Activated T-helper 1 cell treated with anti-CD3 and anti-CD28 coated beads, Interleukin-2, amount 50 U/mL, for 16 hours (primary cell): ENCODE measurements at places on chromosomes 12 and 14.

- no peak for DNase-seq
These were observed 89.1 kb downstream of the LRRK2 start for GRCh38 chr12:40313928-40314327.

GRCh38 chr12:129559776-129560175 is 344.0 kb downstream of the TMEM132D start:
- DNase-seq = no peak

- peak; percentile 56 for DNase-seq
These were observed 820 bp downstream of the BICDL1 start for GRCh38 chr12:119989731-119990381.

- no peak for DNase-seq
These were observed 46.5 kb upstream of the SAV1 start for GRCh38 chr14:50714450-50715073.

DNA sequence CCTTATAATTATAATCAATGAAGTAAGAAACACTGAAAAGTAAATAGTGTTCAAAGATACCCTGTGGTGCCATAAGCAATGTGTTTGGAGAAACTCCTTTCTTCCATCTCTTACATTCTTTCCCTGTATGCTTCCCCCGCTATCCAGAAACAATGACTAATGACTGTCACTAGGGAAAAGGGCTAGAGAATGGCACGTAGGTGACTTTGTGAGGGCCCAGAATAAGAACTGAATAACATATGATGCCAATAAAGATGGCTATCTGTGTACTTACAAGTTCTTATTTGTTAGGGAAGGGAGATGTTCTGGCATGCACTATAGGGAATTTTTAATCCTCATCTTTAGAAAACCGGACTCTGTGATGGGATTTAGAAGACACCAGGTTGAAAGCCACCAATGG is 4.7 kb upstream of the KRT7 start:
- DNase-seq = no peak

- DNase-seq = no peak
These were observed 4.6 kb upstream of the CACNB3 start for GRCh38 chr12:48813465-48814261.

DNA sequence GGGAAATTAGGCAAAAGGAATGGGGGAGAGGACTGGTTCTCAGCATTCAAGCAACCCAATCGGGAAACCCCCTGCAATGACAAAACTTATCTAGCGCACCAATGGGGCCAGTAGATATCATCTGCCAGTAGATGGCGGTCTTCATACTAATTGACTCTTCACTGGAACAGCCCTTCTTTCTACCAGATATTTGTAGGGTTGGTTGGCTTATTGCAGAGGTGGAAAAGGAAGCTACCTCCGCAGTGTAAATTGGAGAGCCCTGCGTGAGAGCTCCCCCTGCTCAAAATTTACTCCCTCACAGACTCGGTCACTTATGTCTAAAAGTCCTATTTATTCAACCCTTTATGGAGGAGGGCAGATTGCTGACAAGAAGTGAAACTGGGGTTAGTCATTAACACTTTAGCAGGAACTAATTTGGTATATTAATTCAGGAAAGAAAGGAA is 166.1 kb upstream of the CCND2 start:
- no peak for DNase-seq

- DNase-seq = no peak
These were observed 241.2 kb upstream of the FKBP4 start for GRCh38 chr12:2553388-2554126.

GRCh38 chr12:84760091-84760865 is 152.3 kb downstream of the SLC6A15 start:
- no peak for DNase-seq

DNA sequence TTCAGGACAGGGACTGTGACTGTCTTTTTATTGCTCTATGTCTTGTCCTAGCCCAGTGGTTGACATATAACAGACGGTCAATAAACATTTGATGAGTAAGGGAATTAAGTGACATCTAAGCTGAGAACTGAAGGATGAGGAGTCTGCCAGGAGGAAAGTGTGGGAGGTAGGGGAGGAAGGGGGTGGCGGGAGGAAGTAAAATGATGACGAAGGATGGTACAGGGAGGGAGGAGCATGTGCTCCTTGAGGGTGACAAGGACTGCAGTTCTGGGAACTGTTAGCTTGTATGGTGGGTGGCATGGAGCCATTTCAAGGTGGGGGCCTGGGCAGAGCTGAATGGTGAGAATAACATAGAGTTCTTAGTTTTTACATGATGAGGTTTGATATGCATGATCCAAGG is 64.4 kb downstream of the RGS6 start:
- DNase-seq = no peak

DNA sequence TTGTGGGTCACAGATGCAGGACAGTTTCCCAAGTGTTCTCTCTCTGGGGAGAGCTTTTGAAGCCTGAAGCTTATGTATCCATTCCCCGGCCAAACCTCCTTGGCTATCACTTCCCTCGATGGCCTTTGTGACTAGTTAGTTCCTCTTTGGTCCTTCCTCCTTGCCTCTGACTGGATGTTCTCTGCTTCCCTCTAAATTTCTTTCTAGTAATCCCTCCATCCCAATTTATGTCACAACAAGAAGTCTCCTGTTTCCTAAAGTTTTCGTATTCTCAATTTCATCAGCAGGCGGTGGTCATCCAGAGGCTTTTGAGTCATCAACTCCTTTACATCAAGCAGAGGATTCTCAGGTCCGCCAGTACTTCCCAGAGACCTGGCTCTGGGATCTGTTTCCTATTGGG is 27.5 kb downstream of the A2ML1 start:
- no peak for DNase-seq

DNA sequence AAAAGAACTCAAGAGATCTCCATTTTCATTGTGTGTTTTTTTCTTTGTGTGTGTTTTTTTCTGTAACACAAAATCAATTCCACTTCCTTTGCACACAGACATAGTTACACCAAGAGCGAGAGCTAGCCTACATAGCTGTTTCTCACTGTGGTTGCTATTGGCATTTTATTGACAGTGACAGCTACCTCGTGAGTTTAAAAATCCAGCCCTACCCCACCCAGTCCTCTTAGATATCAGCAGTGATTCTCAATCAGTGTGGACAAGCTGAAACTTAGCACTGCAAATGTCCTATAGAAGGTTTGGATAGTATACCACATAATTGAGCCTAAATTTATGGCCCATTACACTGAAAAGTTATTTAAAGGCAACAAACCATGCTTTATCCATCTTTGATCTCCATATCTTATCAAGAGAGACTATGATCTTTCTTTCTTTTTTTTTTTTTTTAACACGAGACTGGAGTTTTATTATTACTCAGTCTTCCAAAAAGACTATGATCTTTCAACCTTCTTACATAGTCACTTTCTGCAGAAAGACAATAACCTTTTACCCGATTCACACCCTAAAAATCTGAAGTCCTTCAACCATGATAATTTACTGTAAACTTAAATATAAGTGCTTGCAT is 46.8 kb downstream of the ATP2B1 start:
- no peak for DNase-seq

- no peak for DNase-seq
These were observed 18.9 kb downstream of the TMEM63C start for GRCh38 chr14:77200406-77200985.

- DNase-seq = no peak
These were observed 156.3 kb downstream of the RIMBP2 start for GRCh38 chr12:130559806-130560205.

DNA sequence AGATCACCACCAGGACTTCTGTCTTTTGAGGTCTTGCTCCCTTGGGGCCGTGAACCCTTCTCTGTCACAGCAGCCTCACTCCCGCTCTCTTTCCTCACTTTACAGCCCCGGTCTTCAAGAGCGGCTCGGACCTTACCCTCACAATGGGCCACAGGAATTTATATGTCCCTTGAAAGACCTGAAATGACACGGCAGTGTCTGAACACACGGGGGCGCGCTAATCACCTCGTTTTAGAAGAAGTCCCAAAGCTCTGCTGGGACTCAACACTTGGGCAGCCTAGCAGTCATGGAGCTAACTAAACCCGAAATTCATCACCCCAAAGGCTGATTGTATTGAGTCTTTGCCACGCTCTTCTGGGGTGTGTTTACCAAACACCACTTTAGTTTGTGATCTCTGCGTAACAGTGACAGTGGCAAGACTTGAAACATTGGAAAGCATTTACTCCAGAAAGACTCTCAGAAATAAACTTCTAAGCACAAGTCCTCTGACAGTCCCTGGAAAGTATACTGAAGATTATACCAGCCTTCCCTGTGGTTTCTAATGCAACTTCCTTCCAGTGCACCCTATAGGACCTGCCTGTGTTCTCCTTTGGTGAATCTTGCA is 29.0 kb downstream of the SERPINA11 start:
- DNase-seq = no peak

DNA sequence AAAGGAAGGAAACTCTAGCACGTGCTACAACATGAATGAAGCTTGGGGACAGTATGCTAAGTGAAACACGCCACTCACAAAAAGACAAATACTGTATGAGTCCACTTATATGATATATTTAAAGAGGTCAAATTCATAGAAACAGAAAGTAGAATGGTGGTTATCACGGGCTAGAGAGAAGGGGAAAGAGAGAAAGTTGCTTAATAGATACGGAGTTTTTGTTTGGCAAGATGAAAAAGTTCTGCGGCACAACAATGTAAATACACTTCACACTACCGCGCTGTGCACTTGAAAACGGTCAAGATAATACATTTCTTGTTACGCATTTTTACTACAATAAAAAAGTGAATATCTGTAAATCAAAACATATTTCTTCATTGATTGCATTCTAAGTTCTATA is 37.3 kb downstream of the FBLN5 start:
- no peak for DNase-seq

- DNase-seq = peak; percentile 21
These were observed 68.2 kb upstream of the ETV6 start for GRCh38 chr12:11581179-11581755.

DNA sequence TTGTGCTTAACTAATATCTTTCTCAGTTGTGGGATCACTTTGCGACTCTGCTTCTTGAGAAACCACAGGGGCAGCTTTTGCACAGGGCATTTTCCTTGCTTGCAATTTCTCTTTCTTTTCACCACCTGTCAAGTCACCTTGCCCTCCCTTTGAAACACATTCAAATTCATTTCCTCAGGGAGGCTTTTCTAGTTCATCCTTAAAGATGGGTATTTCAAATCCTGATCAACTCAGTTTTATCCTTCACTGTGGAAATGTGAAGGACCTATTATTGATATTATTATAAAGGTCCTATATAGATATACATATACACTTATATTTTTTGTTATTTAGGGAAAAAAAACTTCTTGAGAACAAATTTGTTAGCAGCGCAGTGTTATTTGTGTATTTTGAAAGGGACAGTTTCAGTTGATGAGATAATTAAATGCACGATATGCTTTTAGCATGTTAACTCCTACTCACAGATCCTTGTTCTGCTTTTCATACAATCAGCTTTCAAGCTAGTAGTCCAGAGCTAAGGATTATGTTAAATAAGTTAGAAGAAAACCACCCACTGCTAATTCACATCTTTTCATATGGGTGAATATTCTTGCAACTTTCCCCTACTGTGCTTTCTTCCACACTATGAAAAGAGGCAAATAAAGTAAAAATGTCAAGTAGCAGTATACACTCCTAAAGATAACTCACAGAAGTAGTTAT is 501.4 kb upstream of the RGS6 start:
- no peak for DNase-seq

DNA sequence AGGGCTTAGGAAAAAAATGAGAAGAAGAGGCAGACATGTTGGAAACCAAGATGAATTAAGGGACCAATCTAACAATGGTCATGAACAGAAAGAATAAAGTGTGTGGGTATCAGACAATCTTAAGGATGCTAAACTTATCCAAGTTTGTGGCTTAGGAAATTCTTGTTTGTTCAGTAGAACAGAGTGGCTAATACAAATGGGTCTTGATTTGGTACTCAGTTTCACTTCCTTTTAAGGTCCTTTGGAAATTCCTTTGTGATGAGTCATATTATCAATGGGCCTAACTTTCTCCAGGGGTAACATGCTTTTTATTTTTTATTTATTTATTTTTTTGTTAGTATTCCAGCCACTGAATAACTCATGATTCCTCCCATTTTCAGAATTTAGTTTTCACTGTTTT is 1154.7 kb upstream of the FLRT2 start:
- DNase-seq = no peak

DNA sequence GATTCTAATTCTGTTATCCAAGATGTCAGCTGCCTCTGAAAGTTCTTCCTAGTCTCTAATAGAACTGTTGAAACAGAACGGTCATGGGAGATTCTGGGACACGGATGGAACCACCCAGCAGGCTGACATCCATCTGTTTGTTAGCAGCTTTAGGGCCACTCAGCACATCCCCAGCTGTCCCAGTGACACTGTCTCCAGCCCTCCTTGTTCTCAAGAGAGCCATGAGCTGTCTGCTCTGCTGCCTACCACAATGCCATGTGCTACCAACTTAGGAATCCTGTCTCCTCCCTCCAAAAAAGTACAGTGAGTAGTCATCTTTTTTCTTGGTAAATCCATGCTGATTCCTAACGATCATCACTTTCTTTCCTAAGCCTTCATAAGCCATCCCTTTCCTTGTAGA is 130.5 kb downstream of the ZFP36L1 start:
- DNase-seq = no peak
